HepG2 (cell line): ENCODE measurements at places on chromosomes 1 and 21. TPM values are rescaled to one million over a fixed set of nuclear protein-coding genes. Genes with fewer than 3 reads are reported as not detected.

Gene ICOSLG
- 1.3 and 2.9 TPM in 2 replicates for polyA plus RNA-seq

Gene ACTL8
- 0.05 and 0.09 TPM in 2 replicates for polyA plus RNA-seq

Gene MSH4
- 0.01 TPM in 2 replicates for polyA plus RNA-seq

Gene KIAA0040
- 0.22 and 0.26 TPM in 2 replicates for polyA plus RNA-seq

Gene DMRTB1
- not detected in 2 replicates for polyA plus RNA-seq

Gene CFAP74
- 0.57 and 0.62 TPM in 2 replicates for polyA plus RNA-seq
